Hepatocyte (in vitro differentiated cells): ENCODE measurements at places on chromosomes 5 and 9. TPM values are rescaled to one million over a fixed set of nuclear protein-coding genes. Genes with fewer than 3 reads are reported as not detected.

The PCDHB16 gene
- total RNA-seq = 2.2 and 3.4 TPM in 2 replicates

The RACK1 gene
- total RNA-seq = 2,199 and 2,553 TPM in 2 replicates

The C9orf78 gene
- total RNA-seq = 43.8 and 48.3 TPM in 2 replicates

DNA sequence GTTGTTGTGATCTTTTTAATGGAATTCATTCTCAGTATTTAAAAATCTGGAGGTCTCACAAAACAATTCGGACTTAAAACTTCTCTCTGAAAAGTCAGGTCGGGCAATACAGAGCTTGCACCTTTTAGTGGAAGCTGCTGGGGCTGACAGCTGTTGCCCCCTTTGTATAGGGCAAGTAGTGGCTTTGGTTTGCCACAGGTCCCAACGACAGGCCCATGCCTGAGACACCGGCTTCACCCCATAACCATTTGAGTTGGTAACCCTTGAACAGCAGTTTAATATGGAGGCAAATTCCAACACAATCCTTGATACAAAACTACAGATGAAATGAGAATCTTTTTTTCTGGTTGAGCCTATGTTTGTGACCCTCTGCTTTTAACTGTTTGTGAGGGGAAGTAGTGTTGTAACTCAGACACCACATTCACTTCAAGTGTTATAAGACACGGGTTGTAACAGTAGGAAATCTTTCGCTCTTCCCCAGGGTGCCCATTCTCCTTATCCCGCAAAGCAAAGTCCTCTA, 752 bp upstream of the GLRX start:
- no peak overlapping the region for H3K4me3 ChIP-seq
- H3K4me1 ChIP-seq = peaks cover 37% of the 10 kb centered on the region
- no peaks in the 10 kb centered on the region for H3K27me3 ChIP-seq

DNA sequence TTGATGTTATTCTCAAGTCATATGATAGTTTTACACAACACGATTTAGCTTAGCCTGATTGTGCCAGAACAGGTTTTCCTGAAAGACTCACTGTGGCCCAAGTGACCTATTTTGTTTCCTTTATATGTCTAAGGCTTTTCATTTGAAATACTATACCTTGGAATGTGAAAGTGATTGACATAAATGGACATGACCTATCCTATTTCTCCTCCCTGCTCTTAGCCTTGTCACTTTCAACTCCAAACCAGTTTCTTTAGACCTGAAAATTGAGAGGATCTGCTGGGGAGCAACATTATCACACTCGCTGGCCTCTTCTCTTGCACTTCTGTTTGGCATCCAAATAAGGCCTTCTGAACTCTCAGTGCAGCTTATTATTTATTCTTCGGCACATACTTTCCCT, 496.8 kb downstream of the MAT2B start:
- no peak overlapping the region for H3K27ac ChIP-seq
- H3K4me3 ChIP-seq = no peak overlapping the region
- no peaks in the 10 kb centered on the region for H3K36me3 ChIP-seq
- H3K4me1 ChIP-seq = no peaks in the 10 kb centered on the region
- DNase-seq = no peak
- no peaks in the 10 kb centered on the region for H3K27me3 ChIP-seq

- H3K4me3 ChIP-seq = no peak overlapping the region
- no peaks in the 10 kb centered on the region for H3K27me3 ChIP-seq
- no peak for DNase-seq
- H3K4me1 ChIP-seq = no peaks in the 10 kb centered on the region
Measured at GRCh38 chr5:95081982-95082381, 202.9 kb downstream of the MCTP1 start.

DNA sequence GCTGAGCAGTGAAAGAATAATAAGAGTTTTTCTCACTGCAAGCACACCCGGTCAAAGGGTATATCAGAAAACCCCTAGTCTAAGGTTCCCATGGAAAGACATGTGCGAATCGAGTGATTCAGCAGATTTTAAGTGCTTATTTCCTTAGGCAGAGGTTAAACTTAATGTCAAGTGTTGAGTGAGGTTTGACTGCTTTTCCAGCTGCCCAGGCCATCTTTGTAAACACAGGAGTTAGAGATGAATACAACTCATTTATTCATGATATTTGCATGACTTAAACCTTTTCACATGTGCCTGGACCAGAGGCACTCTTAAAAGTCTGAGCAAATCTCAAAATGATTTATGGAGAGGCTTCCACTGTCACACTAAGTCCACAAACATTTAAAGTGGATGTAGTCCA, 137.8 kb upstream of the RGMB start:
- H3K27me3 ChIP-seq = no peaks in the 10 kb centered on the region
- H3K27ac ChIP-seq = no peak overlapping the region
- no peak for DNase-seq
- H3K36me3 ChIP-seq = no peaks in the 10 kb centered on the region

DNA sequence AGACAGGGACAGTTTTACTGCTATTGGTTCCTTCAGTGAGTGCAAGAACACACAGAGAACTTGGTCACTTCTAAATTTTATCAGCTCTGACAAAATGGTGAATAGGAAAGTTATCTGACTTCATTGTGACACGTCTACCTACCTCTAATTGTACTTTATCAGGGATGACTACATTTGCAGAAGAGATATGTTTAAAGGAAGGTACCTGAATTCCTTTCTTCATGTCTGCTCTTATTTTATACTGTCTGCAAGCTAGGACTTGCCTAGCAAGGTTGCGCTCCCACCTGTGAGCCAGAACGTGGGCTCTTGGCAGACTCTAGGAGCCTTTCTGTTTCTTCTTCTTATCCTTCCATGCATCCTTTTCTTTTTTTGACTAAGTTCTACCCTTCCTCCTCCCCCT, 1.6 kb downstream of the SLC27A6 start:
- peaks cover 5% of the 10 kb centered on the region for H3K4me1 ChIP-seq
- H3K36me3 ChIP-seq = no peaks in the 10 kb centered on the region
- peaks cover 23% of the 10 kb centered on the region for H3K27me3 ChIP-seq
- no peak overlapping the region for H3K4me3 ChIP-seq

- no peaks in the 10 kb centered on the region for H3K36me3 ChIP-seq
- H3K4me3 ChIP-seq = no peak overlapping the region
- H3K4me1 ChIP-seq = no peaks in the 10 kb centered on the region
- no peaks in the 10 kb centered on the region for H3K27me3 ChIP-seq
Measured at GRCh38 chr5:107204413-107204812, 466.3 kb downstream of the EFNA5 start.

DNA sequence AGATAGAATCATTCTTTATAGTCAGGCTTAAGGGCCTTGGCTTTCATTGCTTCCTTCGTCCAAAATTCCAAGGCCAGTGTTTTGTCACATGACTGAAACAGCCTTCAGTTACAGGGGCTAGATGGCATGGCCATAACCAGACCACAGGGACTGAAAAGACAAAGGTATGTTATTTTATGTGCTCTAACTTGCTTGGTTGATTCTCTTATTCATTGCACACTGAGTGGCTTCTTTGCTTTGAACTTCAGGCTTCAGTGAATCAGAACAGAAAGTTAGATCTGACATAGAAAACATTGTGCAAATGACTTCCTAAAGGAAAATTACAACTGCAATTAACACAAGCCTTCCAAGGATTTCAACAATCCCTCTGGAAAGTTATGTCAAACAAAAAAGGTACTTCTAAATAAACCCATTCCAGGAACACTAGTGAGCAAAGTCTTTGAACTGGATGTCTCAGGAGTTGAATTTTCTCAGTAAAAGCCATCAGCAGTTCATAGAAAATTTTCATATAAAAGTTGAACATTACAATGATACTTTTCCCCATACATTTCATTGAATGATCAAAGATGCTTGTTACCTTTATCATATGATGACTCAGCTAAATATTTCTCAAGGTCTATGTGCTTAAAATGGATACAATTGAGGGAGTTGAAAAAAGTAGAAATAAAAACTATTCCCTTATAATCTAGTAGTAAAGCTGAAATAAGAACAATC, 355.3 kb downstream of the TMEM232 start:
- no peak for DNase-seq
- H3K27me3 ChIP-seq = no peaks in the 10 kb centered on the region
- H3K27ac ChIP-seq = no peak overlapping the region
- H3K4me1 ChIP-seq = no peaks in the 10 kb centered on the region
- H3K36me3 ChIP-seq = no peaks in the 10 kb centered on the region
- H3K4me3 ChIP-seq = no peak overlapping the region

DNA sequence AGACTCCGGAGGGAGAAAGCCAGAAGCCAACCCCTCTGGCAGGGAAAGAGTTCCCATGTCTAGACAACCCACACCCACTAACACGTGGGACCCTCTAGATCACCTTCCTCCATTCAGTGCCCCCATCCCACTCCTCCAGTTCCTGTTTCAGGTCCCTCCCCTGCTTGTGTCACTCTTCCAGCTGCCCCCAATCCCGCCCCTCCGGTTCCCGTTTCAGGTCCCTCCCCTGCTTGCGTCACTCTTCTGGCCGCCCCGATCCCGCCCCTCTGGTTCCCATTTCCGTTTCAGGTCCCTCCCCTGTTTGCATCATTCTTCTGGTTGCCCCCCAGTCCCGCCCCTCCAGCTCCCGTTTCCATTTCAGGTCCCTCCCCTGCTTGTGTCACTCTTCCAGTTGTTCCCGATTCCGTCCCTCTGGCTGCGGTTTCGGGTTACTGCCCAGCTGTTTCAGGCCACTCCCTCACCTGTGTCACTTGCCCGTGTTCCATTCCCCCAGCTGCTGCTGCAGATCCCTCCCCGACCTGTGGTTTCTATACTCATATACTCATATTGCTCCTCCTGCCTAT, 64.8 kb upstream of the RANBP6 start:
- H3K4me1 ChIP-seq = peaks cover 9% of the 10 kb centered on the region
- H3K36me3 ChIP-seq = no peaks in the 10 kb centered on the region
- peak overlapping the region; percentile 26 for H3K4me3 ChIP-seq
- DNase-seq = peak; percentile 96
- no peaks in the 10 kb centered on the region for H3K27me3 ChIP-seq

DNA sequence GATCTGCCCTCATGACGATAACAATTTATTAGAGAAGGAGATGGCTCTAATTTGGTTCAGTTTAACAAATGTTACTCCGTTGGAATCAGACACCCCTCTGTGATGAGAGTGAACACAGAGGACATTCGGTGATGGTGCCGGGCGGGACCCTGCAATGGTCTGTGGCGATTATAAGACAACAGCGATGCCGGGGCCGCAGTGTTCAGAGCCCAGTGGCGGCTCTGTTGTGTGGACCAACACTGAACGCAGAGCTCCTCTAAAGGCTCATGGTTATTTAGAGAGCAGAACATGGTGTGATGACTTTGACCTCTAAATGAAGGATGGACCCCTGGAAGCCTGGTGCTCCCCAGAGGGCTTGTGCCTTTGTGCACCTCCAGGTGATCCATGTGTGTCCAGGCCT, 21.2 kb downstream of the UBE2QL1 start:
- peaks cover 9% of the 10 kb centered on the region for H3K27me3 ChIP-seq
- no peak overlapping the region for H3K27ac ChIP-seq
- H3K4me1 ChIP-seq = no peaks in the 10 kb centered on the region

- no peak overlapping the region for H3K4me3 ChIP-seq
- H3K27me3 ChIP-seq = no peaks in the 10 kb centered on the region
- H3K4me1 ChIP-seq = no peaks in the 10 kb centered on the region
- no peak for DNase-seq
- no peaks in the 10 kb centered on the region for H3K36me3 ChIP-seq
- no peak overlapping the region for H3K27ac ChIP-seq
Measured at GRCh38 chr9:73810585-73811215, 659.0 kb downstream of the ANXA1 start.

GRCh38 chr9:27939186-27939585, 365.9 kb upstream of the C9orf72 start:
- H3K27me3 ChIP-seq = no peaks in the 10 kb centered on the region
- H3K27ac ChIP-seq = no peak overlapping the region
- DNase-seq = no peak
- H3K4me3 ChIP-seq = no peak overlapping the region
- no peaks in the 10 kb centered on the region for H3K4me1 ChIP-seq

GRCh38 chr5:56066931-56067450, 72.2 kb upstream of the IL6ST start:
- no peaks in the 10 kb centered on the region for H3K36me3 ChIP-seq
- no peak overlapping the region for H3K4me3 ChIP-seq
- no peak overlapping the region for H3K27ac ChIP-seq
- DNase-seq = no peak
- no peaks in the 10 kb centered on the region for H3K27me3 ChIP-seq

DNA sequence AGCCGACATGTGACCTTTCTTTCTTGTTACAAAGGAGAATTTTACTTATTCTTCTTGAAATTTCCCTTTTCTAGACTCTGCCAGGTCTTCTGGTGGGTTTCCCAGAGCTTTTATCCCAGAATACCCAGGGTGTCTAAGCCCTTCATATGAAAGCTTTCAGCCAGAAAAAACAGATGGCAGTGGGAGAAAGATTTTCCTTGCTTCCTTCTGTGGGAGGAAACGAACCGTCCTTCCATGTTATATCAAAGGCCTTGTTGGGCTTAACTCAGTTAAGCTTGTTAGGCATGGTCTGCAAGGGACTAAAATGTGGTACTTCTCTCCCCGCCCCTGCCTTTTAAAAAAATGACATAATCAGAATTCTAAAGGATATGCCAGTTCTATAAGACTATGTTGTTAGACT, 47.5 kb downstream of the SPATA31D1 start:
- H3K27ac ChIP-seq = no peak overlapping the region
- H3K4me1 ChIP-seq = no peaks in the 10 kb centered on the region
- H3K36me3 ChIP-seq = no peaks in the 10 kb centered on the region
- no peaks in the 10 kb centered on the region for H3K27me3 ChIP-seq
- no peak overlapping the region for H3K4me3 ChIP-seq

DNA sequence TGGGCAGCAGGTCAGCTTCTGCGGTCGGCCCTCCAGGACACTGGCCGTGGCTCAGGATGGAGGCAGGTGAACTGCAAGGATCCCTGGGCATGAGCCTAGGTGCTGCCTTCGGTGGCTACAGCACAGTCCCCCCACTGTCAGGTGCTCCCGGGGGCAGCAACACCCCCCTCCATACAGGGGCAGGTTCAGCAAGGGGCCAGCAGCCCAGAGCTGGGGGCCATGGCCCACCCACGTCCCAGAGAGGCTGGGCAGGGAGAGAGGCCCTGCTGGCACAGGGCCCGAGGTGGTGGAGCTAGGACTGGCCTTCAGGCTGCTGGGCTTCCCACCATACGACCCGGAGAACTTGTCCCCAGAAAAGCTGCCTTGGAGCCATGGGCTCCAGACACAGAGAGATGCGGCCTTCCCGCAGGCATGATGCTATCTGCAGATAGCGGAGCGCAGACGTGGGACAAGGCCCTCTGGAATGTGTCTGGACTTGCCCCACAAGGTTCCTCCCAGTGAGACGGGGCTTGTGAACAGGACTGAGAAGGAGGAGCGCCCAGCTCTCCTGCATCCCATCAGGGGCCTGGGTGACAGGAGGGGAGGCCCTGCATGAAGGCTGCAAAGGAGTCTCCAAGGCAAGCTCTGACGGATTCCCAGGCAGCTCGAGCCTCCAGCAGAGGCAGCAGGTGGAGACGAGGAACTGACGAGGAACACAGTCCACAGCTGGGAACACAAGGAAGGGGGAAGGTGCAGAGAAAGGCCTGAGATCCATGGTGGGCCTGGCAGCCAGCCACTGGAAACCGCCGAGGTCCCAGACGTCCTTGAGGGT, 111.1 kb downstream of the VAV2 start:
- peak overlapping the region; percentile 64 for H3K27ac ChIP-seq
- H3K27me3 ChIP-seq = no peaks in the 10 kb centered on the region
- DNase-seq = peak; percentile 62
- no peaks in the 10 kb centered on the region for H3K36me3 ChIP-seq
- peaks cover 33% of the 10 kb centered on the region for H3K4me1 ChIP-seq
- H3K4me3 ChIP-seq = no peak overlapping the region

- DNase-seq = no peak
- no peak overlapping the region for H3K27ac ChIP-seq
- H3K36me3 ChIP-seq = no peaks in the 10 kb centered on the region
- H3K27me3 ChIP-seq = no peaks in the 10 kb centered on the region
- no peak overlapping the region for H3K4me3 ChIP-seq
Measured at GRCh38 chr9:123248630-123249029, 19.8 kb downstream of the STRBP start.
